Brain microvascular endothelial cell (primary cell): ENCODE measurements at places on chromosomes 12 and 14.

DNA sequence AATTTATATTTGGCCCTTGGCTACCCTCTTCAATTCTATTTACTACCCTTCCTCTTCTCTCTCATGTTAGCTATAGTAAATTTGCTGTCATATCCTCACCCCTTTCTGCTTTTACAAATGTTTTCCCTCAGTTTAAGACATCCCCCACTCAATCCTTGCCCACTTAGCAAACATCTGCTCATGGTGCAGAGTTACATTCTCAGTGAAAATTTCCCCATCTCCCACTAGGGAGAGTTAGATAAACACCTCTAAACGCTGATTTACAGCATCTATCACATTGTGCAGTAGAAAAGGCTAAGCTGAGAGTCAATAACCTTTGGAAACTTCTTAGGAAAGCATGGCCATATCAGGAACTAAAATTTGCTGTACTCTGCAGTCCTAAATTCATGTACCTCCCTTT, 69.0 kb downstream of the DENND5B start:
- DNase-seq: no peak

DNA sequence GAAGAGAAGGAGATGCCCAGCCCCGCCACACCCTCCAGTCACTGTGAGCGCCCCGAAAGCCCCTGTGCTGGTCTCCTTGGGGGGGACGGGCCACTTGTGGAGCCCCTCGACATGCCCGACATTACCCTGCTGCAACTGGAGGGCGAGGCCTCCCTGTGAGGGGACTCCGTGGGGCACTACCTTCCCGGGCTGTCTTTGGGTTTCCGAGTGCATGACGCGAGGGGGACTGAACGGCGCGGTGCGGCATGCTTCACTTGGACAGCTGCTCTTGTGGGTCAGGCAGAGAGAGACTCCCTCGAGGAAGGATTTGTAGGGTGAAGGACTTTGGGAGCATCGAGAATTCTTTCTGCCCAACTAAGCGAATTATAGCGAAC, 1.1 kb downstream of the CCDC184 start:
- DNase-seq: no peak

DNA sequence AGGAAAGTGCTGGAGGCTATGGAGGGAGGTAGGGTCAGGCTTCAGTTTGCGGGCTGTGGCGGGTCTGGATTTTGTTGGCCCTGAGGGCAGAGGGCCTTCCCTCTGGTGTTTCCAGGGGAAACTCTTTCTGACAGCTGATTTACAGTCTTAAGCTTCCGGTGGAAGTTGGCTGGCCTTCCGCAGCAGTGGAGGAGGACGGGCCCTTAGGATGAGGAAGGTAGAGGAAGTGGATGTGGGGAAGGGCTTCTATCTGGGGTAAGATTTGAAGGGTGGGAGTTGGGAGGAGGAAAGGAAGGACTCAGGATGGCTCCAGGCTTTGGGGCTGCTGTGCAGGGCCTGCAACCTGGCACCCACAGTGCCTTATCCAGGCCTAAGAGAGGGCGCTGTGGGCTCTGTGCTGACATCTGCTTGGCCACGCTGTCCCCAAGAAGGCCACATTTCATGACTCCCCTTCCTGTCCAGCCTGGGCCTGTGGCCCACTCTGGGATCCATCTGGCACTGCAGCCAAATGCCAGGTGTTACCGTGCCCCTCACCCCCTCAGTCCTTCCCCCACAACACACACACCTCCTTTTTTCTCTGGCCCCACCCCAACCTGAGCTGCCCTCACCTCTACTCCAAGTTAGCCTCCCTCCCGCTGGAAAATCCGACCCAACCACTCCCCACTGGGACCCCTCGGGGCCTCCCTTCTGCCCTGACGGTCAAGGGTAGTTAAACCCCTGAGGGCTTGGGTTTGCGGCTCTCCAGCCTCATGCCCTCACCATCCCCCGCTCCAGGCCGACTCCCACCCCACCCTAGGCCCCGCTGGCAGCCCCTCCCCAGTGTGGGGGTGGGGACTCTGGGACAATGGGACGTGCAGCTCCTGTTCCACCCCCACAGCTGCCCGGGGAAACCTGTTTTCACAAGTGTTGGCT, 7.7 kb upstream of the PPP1R13B start:
- DNase-seq: no peak

- no peak for DNase-seq
Observed at GRCh38 chr12:80512781-80513180, 68.7 kb downstream of the PTPRQ start.

- no peak for DNase-seq
Observed at GRCh38 chr14:69312608-69313007, 52.6 kb downstream of the GALNT16 start.

- DNase-seq: no peak
Observed at GRCh38 chr12:61854902-61855301, 405.3 kb upstream of the USP15 start.

GRCh38 chr14:68563251-68564131, 229.4 kb downstream of the ZFP36L1 start:
- DNase-seq: no peak

DNA sequence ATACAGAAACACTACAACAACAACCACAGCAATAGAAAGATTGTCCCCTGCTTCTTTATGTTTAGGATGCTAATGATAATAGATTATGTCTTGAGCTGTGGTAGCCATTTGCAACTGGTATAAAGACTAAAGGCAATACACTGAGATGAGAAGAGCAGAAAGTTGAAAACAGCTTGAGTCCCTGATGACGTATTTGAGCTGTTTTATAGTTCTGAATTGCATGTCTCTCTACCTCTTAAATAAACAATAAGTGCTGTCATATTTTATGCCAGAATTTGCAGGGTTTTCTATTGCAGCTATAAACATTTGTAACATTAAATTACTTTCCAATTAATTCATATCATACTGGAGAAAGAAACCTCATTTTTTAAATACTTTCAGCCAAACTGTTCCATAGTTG, 1242.0 kb downstream of the LRFN5 start:
- no peak for DNase-seq

DNA sequence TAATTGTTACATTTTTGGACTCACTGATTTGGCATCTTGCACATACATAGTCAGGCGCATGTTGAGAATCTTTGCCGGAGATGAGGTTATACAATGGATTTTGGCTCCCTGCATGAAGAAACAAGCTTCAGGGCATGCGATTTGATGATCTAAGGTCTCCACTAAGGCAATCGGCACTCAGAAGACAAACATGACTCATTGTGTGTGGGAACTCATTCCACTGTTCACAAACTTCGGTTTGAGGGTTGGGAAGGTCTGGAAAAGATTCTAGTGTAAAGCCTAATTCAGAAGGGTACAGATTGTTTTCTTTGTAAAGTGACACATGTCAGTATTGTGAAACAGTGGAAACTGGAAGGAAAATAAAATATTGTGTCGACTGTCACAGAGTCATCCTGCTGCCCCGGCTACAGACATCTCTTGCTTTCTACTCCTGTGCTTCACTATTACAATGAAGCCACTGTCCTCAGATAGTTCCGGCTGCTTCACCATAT, 192.6 kb upstream of the HMGA2 start:
- peak; percentile 99 for DNase-seq

- DNase-seq: no peak
Observed at GRCh38 chr14:22977684-22978486, 4.5 kb downstream of the AJUBA start.

DNA sequence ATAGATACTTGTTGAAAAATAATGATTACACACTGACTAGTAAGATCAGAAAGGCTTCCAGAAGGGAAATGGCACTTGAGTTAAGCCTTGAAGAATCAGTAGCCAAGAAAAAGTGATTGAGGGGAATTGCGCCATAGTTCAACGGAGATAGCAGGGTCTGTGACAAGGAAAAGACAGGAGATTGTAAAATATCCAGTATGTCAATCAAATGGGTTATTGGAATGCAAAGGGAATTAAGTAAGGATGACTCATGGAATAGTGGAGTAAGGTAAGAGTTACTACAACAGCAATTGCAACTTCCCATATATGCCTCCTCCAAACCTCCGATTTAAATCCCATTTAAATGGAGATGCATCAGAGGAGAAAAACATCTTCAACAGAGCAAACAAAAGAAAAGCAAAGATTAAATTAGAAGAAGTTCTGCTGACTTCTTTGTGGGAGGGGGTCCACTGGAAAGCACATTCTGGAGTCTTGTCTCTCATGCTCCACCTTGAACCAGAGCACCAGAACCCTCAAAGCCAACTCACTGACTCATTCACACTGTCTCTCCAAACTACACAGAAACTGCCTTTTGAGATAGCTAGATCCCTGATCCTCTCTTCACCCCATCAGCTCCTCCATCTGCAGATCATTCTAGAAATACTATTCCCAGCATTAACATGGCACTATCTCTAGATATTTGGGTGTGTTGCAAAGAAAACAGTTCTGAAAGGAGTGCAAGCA, 138.2 kb downstream of the NUAK1 start:
- no peak for DNase-seq

GRCh38 chr14:55889124-55889523, 229.1 kb upstream of the PELI2 start:
- no peak for DNase-seq

GRCh38 chr12:19675361-19675760, 236.1 kb downstream of the AEBP2 start:
- no peak for DNase-seq

DNA sequence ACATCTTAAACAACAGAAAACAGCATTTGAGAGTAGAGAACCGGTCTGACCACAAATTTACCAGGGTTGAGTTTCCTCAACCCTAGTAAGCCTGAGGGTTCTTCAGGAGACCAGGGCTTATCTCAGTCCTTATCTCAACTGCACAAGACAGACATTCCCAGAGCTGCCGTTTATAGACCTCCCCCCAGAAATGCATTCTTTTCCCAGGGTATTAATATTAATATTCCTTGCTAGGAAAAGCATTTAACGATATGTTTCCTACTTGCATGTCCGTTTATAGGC, 12.3 kb downstream of the TMEM117 start:
- no peak for DNase-seq

- DNase-seq: peak; percentile 47
Observed at GRCh38 chr12:88793096-88793495, 212.8 kb upstream of the KITLG start.

GRCh38 chr12:115233891-115234543, 550.0 kb upstream of the TBX3 start:
- DNase-seq: no peak

DNA sequence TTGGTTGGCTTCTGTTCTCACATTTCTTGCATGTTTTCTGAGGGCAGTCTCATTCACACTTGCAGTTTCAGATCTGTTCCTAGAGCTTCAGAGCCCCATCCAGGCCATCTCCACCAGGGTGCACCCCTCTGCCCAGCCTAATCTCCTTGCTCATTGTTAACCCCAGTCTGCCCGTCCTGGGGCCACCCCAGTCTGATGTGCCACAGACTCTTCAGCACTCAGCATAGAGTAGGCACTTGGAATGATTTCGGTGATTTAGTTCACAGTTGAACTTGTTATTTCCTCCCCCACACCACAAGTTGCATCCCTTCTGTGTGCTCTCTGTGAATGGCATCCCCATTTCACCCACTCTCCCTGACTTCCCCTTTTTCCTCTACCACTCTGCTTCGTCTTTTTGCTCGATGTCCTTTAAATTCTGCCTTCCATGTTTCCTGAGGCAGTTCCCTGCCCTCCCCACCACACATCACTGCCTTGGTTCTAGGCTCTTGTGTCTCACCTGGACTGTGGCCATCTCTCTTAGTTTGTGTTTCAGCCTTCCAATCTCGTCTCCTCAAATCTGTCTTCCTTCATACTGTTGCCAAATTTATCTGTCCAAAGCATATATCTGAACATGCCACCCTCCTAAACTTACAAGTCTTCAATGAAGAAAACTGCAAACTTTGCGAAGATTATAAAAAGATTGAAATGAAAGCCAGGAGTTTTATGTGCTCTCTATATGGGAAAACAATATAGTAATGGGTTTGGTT, 41.5 kb downstream of the ANO6 start:
- no peak for DNase-seq

DNA sequence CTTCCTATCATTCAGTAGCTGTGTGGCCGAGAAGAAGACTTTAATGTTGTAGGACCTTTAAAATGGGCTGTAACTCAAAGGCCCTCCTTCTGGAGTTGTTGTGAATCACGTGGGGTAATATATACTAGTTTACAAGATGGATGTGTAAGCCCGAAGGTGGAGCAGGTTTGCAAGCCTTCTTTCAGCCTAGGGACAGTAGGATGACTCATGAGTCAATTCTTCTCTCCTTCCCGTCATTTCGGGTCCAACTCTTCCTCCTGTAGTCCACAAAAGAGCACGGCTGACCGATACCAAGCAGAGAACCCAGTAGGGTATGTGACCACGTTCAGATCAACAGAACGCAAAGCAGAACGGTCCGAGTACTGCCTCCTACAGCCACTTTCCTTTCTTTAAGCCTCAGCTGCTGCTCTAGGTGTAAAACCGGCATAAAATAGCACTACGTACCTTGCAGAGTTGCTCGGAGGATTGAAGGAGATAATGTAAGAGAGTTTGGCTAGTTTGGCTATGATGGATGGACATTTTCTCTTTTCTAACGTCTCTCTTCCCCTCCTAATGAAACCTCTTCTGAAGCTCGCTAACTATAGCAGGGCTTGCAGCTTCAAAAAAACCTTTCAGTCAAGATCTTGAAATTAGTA, 1.3 kb upstream of the RASSF3 start:
- peak; percentile 28 for DNase-seq

GRCh38 chr14:68891851-68892660, 87.0 kb downstream of the ACTN1 start:
- peak; percentile 73 for DNase-seq

DNA sequence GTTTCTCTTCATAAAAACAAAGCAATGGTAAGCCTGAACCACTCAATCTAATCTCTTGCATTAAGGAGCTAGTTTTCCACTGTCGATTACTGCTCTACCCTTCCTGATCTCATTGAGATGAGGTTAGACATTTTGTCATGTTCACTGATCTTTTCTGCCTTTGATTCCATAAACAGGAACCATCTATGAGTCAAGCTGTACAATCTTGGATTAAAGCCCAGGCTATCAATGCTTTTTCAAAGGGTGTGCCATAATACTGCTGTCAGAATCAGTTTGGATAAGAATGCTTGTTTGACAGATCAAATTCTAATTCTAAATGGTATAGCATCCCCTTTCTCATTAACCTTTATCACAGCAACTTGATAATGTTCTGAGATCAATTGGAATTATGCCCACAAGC, 16.1 kb downstream of the GRIP1 start:
- DNase-seq: peak; percentile 54

- DNase-seq: no peak
Observed at GRCh38 chr14:42378274-42378673, 771.6 kb downstream of the LRFN5 start.

DNA sequence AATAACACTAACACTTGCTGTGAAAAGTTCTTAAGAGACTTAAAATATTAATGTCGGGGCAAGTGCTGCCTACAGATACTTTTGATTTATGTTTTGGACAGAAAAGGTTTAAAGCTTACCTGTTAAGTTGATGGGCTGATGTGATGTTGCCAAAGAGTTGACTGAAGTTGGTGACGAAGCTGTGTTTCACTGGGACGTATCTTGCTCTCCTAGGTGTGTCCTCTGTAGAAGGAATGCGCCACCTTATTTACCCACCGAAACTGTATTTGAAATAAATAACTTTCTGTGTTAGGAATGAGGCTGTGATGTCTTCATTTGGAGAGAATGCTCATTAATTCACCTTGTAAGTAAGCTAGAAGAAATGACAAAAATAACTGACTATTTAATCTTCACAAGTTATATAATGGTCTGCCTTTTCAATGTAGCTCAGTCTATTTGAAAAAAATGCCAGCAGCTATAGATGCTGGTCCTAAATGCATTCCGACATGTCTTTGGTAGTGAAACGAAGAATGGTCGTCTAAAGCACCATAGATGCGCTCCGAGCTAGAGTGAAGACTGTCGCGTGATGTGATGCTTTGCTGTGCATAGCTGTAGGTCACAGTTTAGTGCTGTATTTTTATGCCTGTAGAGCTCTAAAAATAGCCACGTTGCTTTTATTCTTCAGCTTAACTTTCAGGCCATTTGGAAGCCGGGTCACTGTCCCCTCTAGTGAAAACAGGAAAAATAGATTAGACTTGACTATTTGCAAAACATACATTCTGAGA, at the start of gene RD3L:
Gene RD3L, minus strand, starts transcription at position 557 of the 764 bp plus-strand sequence. CDS start 834 bp downstream, outside the sequence.
- no peak for DNase-seq
